ENCODE measurements at places on chromosomes 6 and 20.

DNA sequence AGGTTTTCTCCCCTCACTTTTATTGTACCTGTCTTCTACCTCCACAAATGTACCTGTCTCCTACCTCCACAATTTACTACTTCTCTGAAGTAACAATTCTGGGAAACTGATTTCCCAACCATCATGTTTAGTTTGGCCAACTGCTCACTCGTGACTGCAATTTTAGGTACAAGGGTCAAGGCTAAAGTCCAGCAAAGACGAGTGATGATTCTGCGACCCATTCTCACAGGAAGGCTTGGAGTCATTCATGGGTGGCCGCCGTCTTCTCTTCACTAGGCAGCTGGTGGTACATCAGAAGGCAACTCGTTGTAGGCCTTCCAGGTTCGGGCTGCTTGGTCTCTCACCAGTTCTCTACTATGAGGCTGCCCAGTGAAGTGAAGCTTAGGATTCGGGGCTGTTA lies 483.8 kb upstream of the JARID2 start:
- no peak for DNase-seq

DNA sequence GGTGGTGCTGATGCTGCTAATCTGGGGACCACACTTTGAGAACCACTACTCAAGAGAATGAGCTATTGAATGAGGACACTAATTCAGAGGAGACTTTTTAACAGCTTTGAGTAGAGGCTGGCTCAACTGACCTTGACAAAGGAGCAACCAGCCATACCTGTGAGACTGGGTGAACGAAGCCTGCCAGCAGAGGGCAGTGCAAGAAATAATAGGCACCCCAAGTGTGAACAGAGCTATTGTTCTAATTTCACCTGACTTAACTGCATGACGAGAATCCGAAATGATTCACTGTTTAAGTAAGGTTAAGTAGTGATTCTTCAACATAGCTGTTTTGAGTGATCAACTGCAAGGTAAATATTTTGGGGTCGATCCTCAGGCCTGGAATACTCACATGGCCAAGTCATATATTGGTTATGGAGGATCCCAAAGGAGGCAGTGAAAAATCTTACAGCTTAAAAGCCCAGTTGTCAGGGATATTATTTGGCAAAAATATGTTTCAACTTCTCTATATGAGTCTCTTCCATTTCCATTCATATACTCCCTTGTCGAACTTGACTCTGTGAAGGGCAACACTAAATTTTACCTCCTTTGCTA lies 550.5 kb upstream of the MARCKS start:
- DNase-seq = peak; percentile 16

DNA sequence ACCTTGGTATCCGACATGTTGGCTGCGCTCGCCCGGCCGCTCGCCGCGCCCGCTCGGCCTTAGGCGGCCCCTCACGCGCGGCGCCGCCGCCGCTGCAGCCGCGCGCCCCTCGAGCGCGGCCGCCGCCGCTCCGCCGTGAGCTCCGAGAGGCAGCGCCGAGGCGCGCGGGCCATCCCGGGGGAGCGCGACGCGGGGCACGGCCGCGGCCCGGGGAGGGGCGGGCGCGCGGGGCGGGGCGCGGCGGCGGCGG lies at the start of gene KIF13A:
Gene KIF13A, minus strand, starts transcription at position 189 of the 250 bp plus-strand sequence. Its CDS starts 172 bp downstream, at position 17.
- DNase-seq = no peak

GRCh38 chr6:132499757-132500156 lies 13.2 kb downstream of the STX7 start:
- no peak for DNase-seq

- no peak for DNase-seq
These were observed 35.6 kb downstream of the SLC52A3 start for GRCh38 chr20:732727-733126.
